WTC11 (cell line): ENCODE measurements at places on chromosomes 1 and 21. TPM values are rescaled to one million over a fixed set of nuclear protein-coding genes. Genes with fewer than 3 reads are reported as not detected.

The AQP10 gene
- not detected in 3 replicates for total RNA-seq

The NPPB gene
- total RNA-seq: 0.27 TPM in 1 of 3 replicates, not detected in the others

The KRTAP19-3 gene
- total RNA-seq: not detected in 3 replicates

The RNF186 gene
- not detected in 3 replicates for total RNA-seq

The OR2M3 gene
- total RNA-seq: not detected in 3 replicates

The S100A4 gene
- 22.7 to 32.0 TPM (median 31.7 TPM) in 3 replicates for total RNA-seq

The LCE6A gene
- total RNA-seq: not detected in 3 replicates

The FBXO2 gene
- total RNA-seq: 58.2 to 68.2 TPM (median 63.7 TPM) in 3 replicates

DNA sequence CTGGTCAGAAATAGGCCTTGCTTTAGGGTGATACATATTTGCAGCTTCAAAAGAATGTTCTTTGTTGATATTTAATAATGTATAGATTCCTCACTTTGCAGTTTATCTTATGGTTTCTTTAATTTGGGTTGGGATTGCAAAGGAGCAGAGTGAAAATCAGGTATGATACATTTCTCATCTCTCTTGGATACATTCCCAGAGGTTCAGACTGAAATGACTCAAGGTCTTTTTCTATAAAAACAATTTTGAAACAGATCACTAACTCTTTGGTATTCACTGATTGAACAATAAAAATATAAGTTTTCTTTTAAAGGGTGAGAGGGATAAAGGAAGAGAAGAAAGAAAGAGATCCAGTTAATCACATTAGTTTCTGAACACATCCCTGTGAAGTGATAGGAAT is 606.5 kb upstream of the CAMK1G start:
- no peak overlapping the region for H3K4me3 ChIP-seq
- H3K4me1 ChIP-seq: peaks cover 9% of the 10 kb centered on the region
- no peaks in the 10 kb centered on the region for H3K36me3 ChIP-seq

DNA sequence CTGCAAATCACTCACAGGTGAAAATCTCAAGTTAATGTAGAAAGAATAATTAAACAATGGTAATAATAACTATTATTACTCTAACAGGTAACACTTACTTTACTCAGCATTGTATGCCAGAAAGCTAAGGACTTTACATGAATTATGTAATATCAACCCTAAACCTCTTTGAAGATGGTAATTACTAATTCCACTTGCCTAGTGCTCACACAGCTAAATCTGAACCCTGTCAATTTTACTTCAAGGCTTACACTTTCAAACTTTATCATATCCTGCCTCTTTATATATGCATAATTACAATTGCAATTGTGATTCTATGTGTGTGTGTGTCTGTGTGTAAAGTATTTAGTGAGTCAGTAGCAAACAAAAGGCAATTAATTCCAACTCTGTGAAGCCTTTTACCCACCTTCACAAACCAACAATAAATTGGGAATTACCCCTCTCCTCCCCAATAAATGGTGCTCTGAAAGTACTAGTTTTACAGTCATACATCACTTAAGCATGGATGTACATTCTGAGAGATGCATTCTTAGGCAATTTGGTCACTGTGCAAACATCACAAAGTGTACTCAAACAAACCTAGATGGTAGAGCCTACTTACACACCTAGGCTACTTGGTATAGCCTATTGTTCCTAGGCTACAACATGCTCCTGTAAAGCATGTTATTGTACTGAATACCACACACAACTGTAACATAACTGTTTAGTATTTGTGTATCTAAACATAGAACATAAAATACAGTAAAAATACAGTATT is 5.9 kb downstream of the ZNF644 start:
- H3K36me3 ChIP-seq: peaks cover 38% of the 10 kb centered on the region
- no peaks in the 10 kb centered on the region for H3K27me3 ChIP-seq
- H3K4me1 ChIP-seq: peaks cover 74% of the 10 kb centered on the region
- DNase-seq: no peak
- H3K4me3 ChIP-seq: peak overlapping the region; percentile 26; the same call in 1 of the 2 replicates

- no peak for DNase-seq
- H3K4me1 ChIP-seq: peaks cover 16% of the 10 kb centered on the region
- no peak overlapping the region for H3K27ac ChIP-seq
- no peak overlapping the region for H3K4me3 ChIP-seq
- H3K36me3 ChIP-seq: no peaks in the 10 kb centered on the region
- no peaks in the 10 kb centered on the region; the same call in 1 of the 2 replicates for H3K27me3 ChIP-seq
Observed at GRCh38 chr1:58896246-58897183, 112.7 kb upstream of the JUN start.

DNA sequence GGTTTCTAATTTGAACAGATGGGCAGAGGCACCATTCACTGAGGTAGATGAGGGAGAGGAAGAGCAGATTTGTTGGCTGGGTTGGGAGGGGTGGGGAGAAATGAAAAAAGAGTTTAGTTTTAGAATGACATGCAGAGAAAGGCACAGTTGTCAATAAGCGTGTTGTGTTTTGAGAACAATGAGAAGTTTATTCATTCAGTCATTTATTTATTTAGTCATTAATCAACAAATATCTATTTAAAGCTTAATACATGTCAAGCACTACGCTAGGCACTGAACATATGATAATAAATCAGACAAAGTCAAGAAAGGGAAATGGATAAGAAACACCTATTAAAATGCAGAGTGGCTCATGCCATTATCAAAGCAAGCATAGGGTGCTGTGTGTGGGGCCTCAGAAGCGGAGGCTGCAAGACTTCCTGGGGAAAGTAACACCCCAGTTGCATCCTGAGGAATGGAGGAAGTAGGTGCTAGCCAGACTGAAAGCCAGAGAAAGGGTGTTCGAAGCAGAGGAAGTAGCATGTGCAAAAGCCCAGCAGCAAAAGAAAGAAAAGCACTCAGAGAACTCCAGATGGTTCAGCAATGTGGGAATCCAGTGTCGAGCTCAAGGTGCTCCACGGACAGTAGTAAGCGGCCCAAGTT is 114.1 kb downstream of the RNF220 start:
- peaks cover 5% of the 10 kb centered on the region for H3K36me3 ChIP-seq
- DNase-seq: no peak
- peaks cover 34% of the 10 kb centered on the region for H3K4me1 ChIP-seq
- H3K27me3 ChIP-seq: no peaks in the 10 kb centered on the region
- H3K27ac ChIP-seq: no peak overlapping the region
- H3K4me3 ChIP-seq: no peak overlapping the region

- H3K27ac ChIP-seq: no peak overlapping the region
- H3K4me1 ChIP-seq: peaks cover 9% of the 10 kb centered on the region
- no peaks in the 10 kb centered on the region for H3K27me3 ChIP-seq
- H3K4me3 ChIP-seq: no peak overlapping the region
- H3K36me3 ChIP-seq: peaks cover 9% of the 10 kb centered on the region
Observed at GRCh38 chr1:225691861-225692516, 39.1 kb upstream of the ENAH start.

DNA sequence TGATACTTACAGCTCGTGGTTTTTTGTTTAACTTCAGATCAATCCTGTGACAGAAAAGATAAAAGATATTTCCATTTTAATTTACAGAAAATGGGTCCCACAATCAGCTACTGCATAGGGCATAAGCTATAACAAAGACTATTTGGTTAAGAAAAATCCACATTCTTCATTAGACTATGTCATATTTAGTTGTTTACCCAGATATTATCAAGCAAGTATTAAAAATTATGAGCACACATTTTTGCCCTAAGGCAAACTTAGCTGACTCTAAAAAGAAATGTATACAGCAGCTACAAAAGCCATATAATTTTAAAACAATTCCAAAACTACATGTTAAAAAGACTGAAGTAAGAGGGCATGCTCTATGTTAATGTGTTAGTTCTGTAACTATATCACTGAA is 18.7 kb downstream of the MEAF6 start:
- H3K4me3 ChIP-seq: no peak overlapping the region
- H3K4me1 ChIP-seq: no peaks in the 10 kb centered on the region
- H3K27ac ChIP-seq: no peak overlapping the region
- no peaks in the 10 kb centered on the region for H3K27me3 ChIP-seq
- H3K36me3 ChIP-seq: peaks cover 32% of the 10 kb centered on the region

DNA sequence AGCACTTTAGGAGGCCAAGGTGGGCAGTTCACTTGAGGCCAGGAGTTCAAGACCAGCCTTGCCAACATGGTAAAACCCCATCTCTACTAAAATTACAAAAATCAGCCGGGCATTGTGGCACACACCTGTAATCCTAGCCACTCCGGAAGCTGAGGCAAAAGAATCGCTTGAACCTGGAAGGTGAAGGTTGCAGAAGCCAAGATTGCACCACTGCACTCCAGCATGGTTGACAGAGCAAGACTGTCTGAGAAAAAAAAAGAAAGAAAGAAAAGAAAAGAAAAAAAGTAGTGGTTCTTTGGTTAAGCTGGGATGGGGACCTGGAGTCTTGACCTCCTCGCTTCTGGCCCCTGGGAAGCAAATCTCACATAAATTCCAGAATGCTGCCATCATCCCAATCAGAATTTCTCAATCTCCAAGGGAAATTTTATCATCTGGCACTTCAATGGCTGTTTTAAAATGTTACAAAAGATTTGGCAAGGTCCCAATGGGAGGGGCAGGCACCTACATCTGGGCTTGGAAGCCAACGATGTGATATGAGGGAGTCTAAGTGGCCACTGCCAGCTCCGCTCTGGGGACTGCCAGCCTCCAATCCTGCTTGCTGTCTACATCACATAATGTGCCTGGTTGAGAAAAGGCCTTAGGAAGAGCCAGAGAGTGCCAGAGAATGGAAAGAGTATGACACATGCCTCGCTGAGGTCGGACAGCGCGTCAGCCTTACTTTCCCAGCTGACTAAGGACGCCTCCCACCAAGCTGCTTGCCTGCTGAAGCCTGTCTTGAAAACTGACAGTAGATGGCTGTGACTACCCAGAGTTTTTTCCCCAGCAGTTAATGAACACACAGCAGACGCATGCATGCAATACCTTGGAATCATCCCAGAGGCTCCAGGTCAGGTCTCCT is 42.1 kb upstream of the SRP9 start:
- no peaks in the 10 kb centered on the region for H3K36me3 ChIP-seq
- no peak overlapping the region for H3K4me3 ChIP-seq
- DNase-seq: no peak

DNA sequence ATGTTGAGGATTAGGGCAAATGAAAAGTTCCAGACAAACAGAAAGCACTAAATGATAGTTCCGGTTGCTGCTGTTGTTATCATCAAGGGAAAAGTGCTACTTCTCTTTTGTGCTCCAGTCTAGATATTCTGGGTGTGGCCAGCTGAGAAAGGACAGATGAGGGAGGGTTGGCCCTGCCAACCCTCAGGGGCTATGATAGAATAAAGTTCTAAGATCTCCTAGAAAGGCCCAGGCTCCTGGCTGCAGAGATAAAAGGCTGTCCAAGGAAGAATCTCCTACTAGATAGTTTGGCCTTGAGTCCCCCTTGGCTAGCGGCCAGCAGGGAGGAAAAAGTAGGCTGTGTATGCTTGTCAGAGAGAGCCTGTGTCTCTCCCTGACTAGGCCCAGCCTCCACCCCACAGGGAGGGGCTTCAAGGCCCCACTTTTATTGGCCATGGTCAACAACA is 31.5 kb downstream of the RIMS3 start:
- H3K27ac ChIP-seq: no peak overlapping the region
- DNase-seq: no peak
- no peaks in the 10 kb centered on the region for H3K4me1 ChIP-seq
- no peaks in the 10 kb centered on the region for H3K36me3 ChIP-seq
- no peak overlapping the region for H3K4me3 ChIP-seq
- no peaks in the 10 kb centered on the region for H3K27me3 ChIP-seq

DNA sequence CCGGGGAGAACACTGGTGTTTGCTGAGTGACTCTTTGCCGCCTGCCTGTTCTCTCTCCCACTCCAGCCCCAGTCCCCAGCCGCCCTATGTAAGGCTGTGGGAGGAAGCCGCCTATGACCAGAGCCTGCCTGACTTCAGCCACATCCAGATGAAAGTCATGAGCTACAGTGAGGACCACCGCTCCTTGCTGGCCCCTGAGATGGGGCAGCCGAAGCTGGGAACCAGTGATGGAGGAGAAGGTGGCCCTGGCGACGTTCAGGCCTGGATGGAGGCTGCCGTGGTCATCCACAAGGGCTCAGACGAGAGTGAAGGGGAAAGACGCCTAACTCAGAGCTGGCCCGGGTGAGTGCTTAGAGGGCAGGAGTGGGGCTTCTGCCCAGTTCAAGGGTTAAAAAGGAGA is 8.2 kb downstream of the BSND start:
- H3K27ac ChIP-seq: no peak overlapping the region
- peaks cover 19% of the 10 kb centered on the region for H3K27me3 ChIP-seq
- H3K36me3 ChIP-seq: peaks cover 15% of the 10 kb centered on the region; the same call in 1 of the 2 replicates
- no peak for DNase-seq
- H3K4me1 ChIP-seq: peaks cover 18% of the 10 kb centered on the region
- no peak overlapping the region for H3K4me3 ChIP-seq

- no peak overlapping the region for H3K4me3 ChIP-seq
- no peak for DNase-seq
- H3K4me1 ChIP-seq: no peaks in the 10 kb centered on the region
- H3K27me3 ChIP-seq: no peaks in the 10 kb centered on the region; the same call in 1 of the 2 replicates
- no peaks in the 10 kb centered on the region for H3K36me3 ChIP-seq
Observed at GRCh38 chr1:158246650-158247049, 7.6 kb upstream of the CD1A start.

- H3K4me1 ChIP-seq: peaks cover 4% of the 10 kb centered on the region
- no peak overlapping the region for H3K27ac ChIP-seq
- no peaks in the 10 kb centered on the region for H3K36me3 ChIP-seq
- H3K4me3 ChIP-seq: no peak overlapping the region
- no peak for DNase-seq
- no peaks in the 10 kb centered on the region for H3K27me3 ChIP-seq
Observed at GRCh38 chr1:221237587-221237986, 358.3 kb downstream of the HLX start.

DNA sequence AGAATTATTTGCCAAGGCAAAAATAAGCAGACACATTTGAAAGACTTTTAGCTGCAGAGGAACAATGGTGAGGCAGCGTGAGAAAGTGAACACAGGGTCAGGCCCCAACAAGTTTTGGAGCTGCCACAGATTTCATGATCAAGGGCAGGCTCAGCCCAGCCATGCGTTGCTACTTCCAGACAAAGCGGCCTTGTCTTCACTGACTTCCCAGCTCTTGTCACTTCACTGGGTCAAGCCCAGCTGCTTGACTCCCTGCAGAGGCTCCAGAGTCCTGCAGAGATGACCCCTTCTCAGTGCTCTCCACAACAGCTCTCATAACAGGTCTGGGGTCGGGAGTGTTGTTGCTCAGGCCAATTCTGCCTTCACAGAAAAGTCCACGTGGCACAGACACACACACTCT is 35.8 kb downstream of the HHAT start:
- DNase-seq: no peak
- H3K27ac ChIP-seq: no peak overlapping the region
- no peak overlapping the region for H3K4me3 ChIP-seq
- H3K27me3 ChIP-seq: peaks cover 20% of the 10 kb centered on the region
- H3K36me3 ChIP-seq: no peaks in the 10 kb centered on the region

DNA sequence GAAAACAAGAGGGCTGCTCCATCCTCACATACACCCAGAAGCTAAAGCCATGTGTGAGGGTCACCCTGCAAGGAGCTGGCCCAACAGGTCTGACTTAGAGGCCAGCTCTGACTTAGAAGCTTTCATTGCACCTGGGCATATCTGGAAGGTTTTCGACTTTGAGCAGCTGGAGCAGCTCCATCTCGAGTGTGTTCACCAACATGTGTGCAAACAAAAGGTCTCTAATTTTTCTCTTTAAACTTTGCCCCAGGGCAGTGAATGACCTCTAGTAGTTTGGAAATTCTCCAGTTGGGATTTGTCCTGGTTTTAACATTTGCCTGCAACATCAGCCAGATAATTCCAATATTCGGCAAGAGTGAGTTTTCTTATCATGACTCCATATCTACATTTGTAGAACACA is 108.3 kb downstream of the TNR start:
- H3K27ac ChIP-seq: no peak overlapping the region
- peaks cover 4% of the 10 kb centered on the region; the same call in 1 of the 2 replicates for H3K27me3 ChIP-seq
- H3K36me3 ChIP-seq: no peaks in the 10 kb centered on the region
- no peak for DNase-seq

GRCh38 chr1:208551633-208552320 is 307.6 kb upstream of the PLXNA2 start:
- no peak overlapping the region for H3K27ac ChIP-seq
- no peaks in the 10 kb centered on the region for H3K36me3 ChIP-seq
- H3K4me1 ChIP-seq: peaks cover 16% of the 10 kb centered on the region
- no peaks in the 10 kb centered on the region; the same call in 1 of the 2 replicates for H3K27me3 ChIP-seq
- H3K4me3 ChIP-seq: no peak overlapping the region
- DNase-seq: no peak
